ENCODE measurements at places on chromosomes 16 and 17.

DNA sequence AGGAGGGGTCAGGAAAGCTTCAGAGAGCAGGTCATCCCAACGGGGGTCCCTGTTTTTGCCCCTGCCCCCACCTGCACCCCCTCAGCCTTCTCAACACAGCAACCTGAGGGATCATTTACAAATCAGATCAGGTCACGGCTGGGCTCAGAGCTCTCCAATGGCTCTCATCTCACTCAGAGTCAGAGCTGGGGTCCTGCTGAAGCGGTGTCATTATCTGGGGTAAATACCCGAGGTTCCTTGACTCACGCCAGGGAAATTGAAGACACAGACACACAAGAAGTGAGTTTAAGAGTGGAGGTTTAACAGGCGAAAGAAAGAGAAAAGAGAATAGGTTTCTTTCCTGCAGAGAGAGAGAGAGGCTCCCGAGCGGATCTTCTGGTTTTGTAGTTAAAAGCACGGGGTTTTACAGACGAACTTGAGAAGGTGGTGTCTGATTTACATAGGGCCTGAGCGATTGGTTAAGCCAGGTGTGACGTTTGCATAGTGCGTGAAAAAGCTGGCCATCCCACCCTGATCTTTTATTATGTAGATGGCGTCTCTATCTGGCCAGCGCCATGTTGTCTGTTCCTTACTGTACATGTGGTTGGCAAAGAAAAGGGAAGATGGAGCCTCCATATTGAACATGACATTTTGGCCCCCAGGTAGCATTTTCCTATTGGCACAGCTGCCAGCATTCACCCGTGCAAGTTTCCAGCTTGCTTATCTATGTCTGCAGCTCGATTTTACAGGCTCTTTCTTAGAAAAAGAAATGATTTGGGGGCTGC lies 51.4 kb downstream of the WSB1 start:
- no peak for DNase-seq

DNA sequence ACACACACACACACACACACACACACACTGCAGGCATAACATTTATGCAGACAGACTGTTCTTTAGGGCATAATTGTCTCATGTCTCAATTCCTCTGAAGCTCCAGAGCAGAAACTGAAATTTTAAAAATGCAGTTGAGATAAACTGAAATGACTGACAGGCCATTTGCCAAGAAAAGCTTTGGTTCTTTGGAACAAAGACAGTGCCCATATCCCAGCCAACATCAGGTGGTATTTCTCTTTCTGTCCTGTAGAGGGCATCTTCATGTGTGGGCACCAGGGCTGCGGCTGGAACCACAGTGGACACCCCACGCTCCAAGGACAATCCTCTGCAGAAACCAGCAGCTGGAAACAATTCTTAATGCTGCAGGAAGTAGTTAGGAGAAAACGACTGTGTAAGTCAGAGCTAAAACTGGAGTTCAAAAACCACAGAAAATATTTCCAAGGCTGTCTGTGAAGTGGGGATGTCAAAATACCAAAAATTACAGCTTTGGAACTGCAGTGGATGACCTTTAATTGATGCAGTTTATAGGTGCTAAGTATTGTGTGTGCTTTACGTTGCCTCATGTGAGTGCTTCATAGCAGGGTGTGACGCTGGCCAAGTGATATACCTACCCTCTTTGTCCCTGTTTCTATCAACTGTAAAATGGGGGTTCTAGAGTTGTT lies 10.6 kb upstream of the MEFV start:
- peak; percentile 76 for DNase-seq

DNA sequence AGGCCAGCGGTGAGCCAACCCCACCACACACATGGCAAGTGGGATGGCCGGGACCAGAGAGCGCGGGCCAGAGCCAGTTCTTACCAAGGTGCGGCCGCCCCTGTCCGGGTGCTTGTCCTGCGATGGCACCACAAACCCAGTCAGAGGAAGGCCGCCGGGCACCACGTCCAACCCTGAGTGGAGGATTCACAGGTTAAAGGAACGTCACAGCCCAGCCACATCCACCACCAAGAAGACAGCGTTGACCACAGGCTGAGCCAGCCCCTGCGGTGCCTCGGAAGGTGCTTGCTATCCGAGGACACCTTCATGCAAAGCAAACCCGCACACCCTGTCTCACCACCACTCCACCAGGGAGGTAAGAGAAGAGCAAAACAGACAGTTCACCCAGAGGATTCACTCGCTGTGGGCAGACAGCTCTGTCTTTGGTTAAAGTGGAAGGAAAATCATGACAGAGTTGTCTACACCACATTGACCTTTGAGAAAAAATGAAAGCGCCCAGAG lies 15.8 kb downstream of the SLX4 start:
- no peak for DNase-seq

DNA sequence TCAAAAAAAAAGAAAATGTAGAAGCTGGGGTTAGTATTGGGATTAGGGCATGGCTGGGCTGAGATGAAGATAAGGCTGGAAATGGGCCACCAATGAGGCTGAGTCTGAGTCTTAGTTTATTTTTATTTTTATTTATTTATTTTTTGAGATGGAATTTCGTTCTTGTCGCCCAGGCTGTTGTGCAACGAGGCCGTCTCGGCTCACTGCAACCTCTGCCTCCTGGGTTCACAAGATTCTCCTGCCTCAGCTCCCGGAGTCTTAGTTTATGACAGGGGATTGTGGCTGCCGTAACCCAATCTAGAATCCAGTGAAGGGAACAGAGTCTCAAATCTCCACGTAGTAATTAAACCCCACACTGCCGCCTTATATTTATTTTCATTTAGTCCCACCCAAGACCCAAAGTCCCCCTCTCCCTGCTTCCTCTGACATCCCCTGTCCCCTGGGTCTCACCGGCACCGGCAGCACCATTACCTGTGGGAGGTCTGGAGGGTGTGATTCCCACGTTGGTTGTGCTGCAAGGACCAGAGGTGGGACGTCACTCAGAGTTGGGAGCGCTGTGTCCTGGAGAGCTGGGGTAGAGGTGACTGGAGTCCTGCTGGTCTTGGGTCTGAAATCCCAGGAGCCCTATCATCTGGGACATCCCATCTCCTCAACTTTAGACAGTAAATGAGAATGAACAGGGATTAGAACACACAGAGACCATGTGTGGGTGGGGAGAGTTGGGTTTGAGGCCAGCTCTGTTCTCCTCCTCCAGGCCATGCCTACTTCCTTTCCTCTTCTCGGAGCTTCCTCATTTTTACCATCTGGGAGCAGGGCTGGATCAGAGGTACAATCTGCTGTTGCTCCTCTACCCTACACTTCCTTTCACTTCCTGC lies at the start of gene CLEC10A:
TSS of gene CLEC10A (minus strand) at position 671 of the 875 bp plus-strand sequence. CDS start 1,439 bp downstream, outside the sequence.
- DNase-seq, result no peak

- DNase-seq, result no peak
These were observed 2.1 kb upstream of the GNA13 start for GRCh38 chr17:65058593-65058992.

GRCh38 chr17:3978421-3979289 lies 14.4 kb upstream of the ATP2A3 start:
- no peak for DNase-seq

GRCh38 chr17:59812139-59812538 lies 80.6 kb downstream of the TUBD1 start:
- DNase-seq, result no peak

DNA sequence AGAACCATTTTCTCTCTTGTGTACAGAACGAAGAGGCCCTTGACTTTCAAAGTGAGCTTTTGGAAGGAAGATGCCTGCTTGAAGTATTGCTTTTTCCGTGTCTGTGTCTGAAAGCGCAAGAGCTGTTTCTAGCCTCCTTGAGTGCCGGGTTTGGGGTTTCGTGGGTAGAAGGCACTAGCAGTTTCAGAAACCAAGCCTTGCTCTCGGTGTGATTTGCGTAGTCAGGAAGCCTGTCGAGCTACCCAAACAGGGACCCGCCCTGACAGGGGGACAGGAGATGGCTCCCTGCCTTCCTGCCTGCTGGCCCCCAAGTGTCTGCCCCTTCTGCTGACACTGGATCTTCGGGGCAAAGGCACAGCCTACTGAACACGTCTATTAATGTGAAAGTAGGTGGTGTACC lies 322.0 kb downstream of the MAF start:
- DNase-seq, result no peak

DNA sequence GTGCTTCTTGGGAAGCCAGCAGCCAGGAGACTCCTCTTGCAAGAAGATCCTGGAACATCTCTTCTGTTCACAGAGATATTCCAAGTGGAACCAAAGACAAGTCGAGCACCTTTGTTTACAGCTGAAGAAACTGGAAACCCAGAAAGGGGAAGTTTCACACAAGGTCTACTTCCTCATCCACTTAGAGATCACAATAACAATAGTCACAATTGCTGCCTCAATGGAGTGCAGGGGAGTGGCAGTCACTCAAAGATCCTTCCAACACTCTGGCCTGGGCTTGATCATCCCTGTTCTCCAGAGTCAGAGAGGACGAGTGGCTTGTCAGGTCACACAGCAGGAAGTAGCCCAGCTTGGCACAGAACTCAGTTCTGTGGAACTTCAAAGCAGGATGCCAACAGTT lies 46.9 kb upstream of the SIAH1 start:
- DNase-seq, result no peak

DNA sequence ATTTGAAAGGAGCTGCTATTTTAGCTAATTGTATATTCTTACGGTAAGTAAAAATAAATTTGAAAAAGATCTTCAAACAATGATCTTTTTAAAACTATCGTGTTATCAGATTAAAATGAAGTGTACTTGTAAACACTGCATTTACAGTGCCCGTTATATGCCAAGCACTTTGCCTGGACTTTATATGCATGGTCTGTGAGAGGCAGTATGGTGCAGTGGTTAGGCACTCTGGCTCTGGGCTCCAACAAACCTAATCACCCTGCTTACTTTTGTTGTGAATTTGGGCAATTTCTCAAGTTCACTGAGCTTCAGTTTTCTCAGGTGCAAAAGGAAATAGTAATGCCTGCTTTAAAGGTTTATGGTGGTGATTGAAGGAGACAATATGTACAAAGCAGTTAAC lies 1.4 kb downstream of the PMP22 start:
- DNase-seq, result no peak

GRCh38 chr17:313231-313630 lies 39.4 kb downstream of the RPH3AL start:
- no peak for DNase-seq

- DNase-seq, result peak; percentile 30
These were observed 337.4 kb upstream of the HSBP1 start for GRCh38 chr16:83470416-83470815.

- no peak for DNase-seq
These were observed 2.8 kb downstream of the HAPSTR1 start for GRCh38 chr16:9094011-9094846.

- no peak for DNase-seq
These were observed 7.4 kb downstream of the BANP start for GRCh38 chr16:87958632-87959031.

DNA sequence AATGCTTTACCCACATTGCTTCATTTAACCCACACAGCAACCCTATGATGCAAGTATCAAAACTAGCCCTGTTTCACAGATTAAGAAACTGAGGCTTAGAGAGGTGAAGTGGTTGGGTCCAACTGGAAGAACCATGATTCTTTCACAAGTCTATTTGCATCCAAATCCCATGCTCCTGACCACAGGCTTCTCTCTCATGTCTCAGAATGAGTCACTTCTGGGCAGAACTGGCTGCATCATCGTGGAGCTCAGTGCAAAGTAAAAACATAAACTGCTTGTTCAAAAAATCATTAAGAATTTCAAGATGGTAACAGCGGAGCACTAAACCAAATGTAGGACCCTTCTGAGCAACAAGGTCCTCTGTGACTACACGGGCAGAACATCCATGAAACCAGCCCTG lies 20.2 kb upstream of the CES1 start:
- DNase-seq, result peak; percentile 10

DNA sequence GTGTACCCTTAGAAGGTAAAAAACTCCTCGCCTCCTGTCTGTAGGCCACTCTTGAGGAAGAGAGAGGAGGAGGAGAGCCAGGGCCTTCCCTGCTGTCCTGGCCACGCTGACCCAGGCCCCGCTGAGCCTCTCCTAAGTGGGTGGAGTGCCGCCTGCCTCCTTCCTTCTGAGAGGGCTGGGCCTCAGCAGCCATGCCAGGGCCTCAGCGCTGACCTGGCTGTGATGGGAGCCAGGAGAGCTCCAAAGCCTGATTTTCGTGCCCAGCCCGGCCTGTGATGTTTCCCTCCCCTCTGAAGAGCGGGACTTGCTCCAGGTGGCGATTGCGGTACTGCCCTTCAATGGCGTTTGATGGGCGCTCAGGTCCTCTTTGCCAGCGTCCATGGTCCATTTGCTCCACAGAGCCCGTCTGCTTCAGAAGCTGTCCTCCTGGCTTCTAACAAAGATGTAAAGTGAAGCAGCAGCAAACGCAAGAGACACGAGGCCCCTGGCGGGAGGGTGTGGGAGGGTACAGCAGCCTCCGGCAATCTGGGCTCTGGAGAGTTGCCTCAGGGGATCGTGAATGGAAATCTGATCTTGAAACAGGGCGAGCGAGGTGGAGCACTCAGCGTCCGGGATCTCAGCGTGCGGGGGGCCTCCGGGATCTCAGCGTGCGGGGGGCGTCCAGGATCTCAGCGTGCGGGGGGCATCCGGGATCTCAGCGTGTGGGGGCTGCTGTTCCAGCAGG lies 93.5 kb downstream of the NPIPB11 start:
- no peak for DNase-seq

DNA sequence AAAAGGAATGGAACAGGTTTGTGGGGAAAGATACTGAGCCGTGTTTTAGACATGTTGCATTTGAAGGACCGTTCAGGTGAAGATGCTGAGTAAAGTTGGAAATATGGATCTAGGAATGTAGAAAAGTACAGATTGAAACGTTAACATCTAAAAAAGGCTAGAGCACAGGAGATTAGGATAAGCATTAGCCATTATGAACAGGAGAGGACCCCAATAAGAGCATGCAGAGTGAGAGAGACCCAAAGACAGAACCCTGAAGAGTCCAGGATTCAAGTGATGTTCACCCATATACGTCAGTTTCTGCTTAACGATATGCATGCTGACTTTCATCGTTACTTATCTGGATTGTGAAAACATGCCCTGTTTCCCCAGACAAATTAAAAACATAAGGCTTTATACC lies 140.5 kb downstream of the STX8 start:
- no peak for DNase-seq

DNA sequence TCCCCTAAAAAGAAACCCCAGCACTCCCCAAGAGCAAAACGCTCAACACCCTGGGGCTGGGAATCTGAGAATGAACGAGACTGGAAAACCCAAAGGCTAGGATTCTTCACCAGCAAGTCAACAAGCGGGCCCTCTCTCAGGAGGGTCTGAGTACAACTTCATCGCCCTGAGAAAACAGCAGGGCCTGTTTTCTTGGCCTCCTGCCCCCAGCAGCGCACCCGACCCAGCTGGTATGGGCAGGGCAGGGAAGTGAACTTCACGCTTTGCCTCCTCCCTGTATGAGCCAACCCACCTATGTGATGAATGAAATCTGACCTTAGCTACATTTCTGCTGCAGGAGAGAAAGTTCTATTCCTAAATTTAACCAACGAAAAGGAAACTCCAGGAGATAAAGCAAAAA lies 11.1 kb downstream of the NUDT16L1 start:
- no peak for DNase-seq

GRCh38 chr17:81471818-81472456 lies 40.7 kb downstream of the ACTG1 start:
- DNase-seq, result peak; percentile 80

GRCh38 chr16:58634265-58634802 lies 4.7 kb upstream of the CNOT1 start:
- DNase-seq, result no peak

GRCh38 chr17:8629371-8630226 lies 926 bp downstream of the MYH10 start:
- no peak for DNase-seq

- DNase-seq, result no peak
These were observed 3.0 kb upstream of the ZCCHC14 start for GRCh38 chr16:87495578-87496446.
